CD4-positive, alpha-beta T cell treated with Interleukin-12 subunit alpha and Interleukin-12 subunit beta, for 1 hour (primary cell): ENCODE measurements at places on chromosomes 5 and 9.

DNA sequence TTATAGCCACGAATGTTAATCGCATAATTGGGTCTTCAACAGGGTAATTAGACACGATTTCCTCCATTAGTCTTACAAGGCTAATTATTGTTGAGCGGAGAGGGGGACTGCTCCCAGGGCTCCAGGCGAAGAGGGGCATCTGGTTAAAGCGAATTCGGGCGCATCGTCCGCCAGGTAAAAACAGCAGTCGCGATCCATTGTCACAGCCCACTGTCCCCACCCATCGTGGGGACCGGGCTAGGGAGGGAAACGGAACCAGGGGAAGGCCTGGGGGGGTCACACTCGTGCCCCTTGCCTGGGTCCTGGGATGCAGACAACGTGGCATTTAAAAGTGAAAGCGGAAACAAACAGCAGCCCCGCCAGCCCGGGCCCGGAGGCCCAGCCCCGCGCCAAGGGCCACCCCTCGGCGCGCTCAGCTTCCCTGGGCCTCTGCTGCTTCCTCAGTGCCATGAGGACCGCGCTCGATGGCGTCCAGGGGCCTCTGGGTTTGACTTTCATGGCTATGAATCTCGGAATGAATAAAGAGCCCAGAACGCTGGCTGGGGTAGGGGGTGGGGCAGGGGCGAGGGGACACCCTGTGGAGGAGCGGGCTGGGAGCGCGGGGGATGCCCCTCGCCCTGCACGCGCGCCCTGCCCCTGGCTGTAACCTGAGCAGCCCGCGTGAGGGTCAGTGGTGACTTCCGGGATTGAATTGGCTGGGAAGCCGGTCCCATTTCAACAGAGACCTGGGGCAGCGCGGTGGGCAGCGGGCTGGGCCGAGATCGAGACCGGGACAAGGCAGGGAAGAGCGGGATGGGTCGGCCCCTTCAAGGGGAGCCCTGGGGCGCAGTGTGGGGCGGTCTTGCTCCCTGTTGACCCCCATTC lies 99.9 kb downstream of the GTF3C4 start:
- peak; percentile 66 for DNase-seq

DNA sequence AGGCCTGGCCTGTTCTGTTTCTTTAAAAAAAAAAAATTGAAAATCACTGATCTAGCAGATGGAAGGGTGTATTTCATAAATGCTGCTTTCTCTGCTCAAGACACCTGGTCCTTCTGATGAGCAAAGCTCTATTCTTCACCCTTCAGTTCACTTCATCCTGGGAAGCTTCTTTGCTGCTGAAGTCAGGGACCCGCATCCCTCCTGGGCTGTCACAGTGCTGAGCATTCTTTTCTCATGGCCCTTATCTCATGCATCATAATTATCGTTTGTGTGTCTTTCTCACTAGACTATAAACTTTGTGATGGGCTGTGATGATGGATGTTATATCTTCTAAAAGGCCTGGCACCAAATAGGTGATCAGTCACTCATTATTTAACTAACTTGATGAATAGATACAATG lies 461.0 kb downstream of the GADD45G start:
- DNase-seq = no peak

- DNase-seq = no peak
Observed at GRCh38 chr5:31944684-31945445, 229.3 kb downstream of the GOLPH3 start.

DNA sequence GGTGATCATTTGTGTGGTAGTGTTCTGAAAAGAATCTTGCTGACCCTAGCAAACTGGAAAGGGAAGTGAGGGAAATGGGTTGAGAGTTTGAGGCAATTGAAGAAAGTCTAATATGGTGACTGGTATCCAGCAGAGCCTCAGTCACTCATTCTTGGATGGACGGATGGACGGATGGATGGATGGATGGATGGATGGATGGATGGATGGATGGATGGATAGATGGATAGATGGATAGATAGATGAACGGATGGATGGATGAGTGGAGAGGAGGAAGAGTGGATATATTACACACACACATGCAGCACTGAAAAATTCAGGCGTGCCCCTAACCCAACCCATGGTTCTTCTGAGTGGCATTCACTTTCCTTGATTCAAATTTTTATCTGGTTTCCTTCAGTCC lies 277.6 kb downstream of the EBF1 start:
- DNase-seq = no peak

DNA sequence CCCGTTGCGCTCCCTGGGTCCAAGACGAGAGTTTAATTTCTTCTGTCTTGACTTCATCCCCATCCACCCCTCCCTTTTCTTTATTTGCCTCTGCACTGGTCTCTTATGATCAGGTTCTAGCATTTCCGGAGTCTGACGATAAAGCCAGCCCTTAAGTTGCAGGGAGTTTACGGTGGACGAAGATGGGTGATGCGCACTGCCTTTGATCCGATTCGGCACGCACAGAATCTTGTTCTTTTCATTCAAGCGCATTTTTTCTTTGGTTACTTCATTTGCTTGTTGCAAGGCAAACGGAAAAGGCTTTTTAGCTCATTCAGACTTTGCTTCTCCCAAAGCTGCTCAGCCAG lies 488 bp upstream of the MCTP1 start:
- no peak for DNase-seq

DNA sequence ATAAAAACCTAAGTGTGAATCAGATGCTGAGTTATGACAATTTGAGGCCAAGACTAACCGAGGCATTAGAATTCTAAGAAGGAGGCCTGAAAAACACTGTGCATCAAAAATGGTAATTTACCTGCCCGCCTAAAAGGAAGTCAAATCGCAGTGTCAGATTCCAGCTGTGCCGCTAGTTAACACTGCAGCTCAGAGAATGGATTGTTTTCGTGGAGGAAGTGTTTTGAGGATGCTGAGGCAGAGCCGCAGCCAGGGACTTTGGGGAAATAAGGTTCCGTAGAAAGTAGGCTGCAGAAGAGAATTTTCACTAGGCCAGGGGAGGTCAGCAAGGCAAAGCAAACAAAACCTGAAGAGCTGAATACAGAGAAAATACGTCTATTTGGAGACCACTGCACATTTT lies 226.4 kb upstream of the ISL1 start:
- DNase-seq = no peak
